Left ventricle myocardium inferior (tissue), 1 donor: ENCODE measurements at places on chromosomes 6 and 20.

GRCh38 chr20:35619196-35620095 lies 3.8 kb downstream of the SPAG4 start:
- peak; percentile 81 for DNase-seq

DNA sequence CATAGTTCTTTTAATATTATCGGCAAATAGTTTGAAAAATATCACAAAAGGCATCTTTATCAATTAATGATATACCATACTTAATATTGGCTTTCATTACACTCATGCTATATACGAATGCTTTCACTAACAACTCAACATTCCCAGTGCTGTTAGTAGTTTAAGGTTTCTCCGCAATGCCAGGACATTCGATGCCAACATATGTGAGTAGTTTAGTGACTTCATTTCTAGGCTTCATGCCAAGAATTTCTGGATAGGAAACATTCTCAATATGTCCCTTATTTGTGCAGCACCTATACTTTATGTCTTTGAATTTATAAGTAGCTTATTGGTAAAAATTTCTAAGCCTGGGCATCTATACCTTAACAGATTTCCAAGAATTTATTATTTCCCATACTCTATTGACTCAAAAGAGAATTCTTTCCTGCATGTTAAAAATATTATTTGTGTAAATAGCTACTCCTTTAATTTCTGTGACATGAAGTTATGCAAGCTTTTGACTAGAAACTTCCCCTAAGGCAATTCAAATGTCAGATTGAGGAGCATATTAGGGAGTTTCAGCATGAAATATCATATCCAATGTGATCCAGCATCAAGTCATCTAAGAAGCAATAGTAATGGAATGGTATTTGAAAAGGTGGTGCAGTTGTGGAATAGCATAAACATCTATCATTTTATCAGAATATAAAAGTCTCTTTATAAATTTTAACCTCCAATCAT lies 236.0 kb upstream of the STXBP5 start:
- no peak for DNase-seq

GRCh38 chr6:40788661-40789655 lies 201.8 kb upstream of the LRFN2 start:
- no peak for DNase-seq

DNA sequence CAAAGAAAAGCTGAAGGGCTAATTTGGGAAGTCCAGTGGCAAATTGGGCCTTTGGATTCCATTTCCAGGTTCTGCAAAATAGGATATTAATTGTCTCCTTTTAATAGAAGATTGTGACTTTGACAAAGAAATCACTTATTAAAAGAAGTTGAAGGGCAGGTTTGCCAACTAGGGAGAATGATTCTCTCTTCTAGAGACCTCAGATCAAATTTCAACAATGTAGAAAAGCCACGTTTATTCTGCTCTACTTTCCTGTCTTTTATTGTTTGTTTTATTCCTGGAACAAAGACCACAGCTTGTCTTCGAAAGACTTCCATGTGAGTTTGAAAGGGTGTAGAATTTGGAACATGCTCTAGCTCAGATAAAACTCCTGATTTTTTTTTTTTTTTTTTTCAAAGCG lies 65.5 kb upstream of the PRL start:
- DNase-seq, result no peak

GRCh38 chr6:158290659-158291058 lies 21.6 kb upstream of the TULP4 start:
- no peak for DNase-seq

DNA sequence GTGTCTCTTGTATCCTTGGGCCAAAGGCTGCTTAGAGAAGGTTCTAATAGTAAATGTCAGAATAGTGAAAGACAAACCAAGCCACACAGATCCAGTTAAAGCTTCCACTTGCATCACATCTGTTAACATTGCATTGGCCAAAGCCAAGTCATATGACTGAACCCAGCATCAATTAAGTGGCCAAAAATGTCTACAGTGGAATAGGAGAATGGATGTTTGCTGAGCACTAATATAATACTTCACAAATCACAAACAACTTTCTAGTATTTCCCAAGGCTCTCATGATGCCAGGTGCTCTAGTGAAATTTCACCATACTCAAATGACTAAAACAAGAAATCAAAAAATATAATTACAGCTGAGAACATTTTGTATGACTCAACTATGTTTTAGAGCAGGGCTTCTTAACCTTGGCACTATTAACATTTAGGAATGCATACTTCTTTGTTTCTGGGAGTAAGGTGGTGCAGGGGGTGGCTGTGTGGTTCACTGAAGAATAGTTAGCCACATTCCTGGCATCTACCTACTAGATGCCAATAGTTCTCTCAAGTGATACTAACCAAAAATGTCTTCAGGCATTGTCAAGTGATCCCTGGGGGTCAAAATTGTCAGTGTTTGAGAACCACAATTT lies 148.0 kb upstream of the SPTLC3 start:
- no peak for DNase-seq

DNA sequence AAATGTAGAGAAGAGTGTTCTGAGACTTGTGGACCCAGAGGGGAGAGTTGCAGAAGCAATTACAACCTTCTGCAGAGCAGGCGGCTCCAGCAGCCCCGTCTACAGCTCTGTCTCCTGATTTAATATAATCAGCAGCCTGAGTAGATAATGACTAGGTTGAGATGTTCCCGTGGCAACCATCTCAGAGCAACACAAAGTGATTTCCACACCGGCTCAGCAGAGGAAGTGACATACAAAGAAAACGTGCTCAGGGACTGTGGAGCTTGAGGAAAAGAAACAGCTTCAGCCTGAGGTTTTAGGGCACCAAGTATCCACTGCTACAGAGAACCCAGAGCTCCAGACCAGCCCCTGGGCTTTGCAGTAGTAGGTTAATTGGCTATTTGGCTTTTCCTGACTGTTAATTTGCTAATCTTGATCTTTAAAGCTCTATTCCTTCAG lies 136.4 kb downstream of the MTFR2 start:
- DNase-seq, result peak; percentile 39

DNA sequence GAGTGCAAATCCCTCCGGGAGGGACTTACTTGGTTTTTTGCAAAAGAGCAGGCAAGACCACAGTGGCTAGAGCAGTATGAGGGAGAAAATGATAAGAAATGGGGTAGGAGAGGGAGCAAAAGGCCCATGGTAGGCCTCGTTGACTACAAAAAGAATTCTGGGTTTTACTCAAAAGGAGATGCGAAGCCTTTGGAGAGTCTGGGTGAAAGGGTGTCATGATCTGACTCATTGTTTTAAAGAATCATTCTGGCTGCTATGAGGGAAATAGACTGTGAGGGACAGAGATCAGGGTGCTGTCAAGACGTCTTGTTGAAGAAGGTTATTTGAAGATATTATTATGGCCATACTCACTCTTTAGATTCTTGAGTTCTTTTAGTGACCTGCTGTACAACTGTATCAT lies 13.0 kb downstream of the TBC1D32 start:
- DNase-seq, result no peak

GRCh38 chr6:12313306-12313991 lies 23.3 kb downstream of the EDN1 start:
- no peak for DNase-seq

- no peak for DNase-seq
Measured at GRCh38 chr6:15207923-15208322, 37.9 kb upstream of the JARID2 start.

- no peak for DNase-seq
Measured at GRCh38 chr20:59205044-59205443, 41.4 kb downstream of the ZNF831 start.

DNA sequence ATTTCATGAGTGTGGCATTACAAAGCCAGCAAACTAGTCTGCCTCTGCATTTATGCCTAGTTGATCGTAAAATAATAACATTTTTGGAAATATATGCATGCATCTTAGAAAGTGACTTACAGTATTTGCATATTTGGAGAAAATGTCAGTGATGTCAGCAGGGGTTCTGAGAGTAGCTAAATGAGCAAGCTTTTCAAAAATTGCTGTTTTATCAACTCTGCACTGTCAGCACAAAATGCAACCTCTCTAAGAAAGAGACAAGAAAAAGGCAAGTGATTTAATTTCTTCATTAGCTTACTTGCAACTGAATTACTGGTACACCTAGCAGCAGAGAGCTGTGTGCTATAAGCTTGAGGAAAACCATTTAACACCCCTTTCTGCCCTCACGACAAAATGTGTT lies 632.5 kb upstream of the MMS22L start:
- no peak for DNase-seq

DNA sequence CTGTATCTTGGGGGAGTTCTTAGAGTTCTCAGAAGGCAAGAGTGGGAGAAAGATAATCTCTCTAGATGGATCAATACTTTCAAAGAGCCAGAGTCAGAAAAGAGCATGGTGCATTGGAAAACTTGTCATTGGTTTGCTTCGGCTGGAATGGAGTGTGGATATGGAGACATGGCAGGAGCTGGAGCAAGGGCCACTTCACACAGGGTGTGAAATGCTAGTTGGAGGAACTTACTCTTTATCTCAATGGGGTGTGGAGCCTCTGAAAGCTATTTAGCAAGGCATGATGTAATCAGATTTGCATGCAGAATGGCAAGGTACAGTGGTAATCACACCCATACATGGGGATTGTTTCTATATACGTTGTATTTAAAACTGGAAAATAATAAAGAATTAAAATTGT lies 31.5 kb upstream of the PAQR8 start:
- no peak for DNase-seq
